Caudate nucleus (tissue), 63 donors: ENCODE measurements at places on chromosomes 12 and 14.

DNA sequence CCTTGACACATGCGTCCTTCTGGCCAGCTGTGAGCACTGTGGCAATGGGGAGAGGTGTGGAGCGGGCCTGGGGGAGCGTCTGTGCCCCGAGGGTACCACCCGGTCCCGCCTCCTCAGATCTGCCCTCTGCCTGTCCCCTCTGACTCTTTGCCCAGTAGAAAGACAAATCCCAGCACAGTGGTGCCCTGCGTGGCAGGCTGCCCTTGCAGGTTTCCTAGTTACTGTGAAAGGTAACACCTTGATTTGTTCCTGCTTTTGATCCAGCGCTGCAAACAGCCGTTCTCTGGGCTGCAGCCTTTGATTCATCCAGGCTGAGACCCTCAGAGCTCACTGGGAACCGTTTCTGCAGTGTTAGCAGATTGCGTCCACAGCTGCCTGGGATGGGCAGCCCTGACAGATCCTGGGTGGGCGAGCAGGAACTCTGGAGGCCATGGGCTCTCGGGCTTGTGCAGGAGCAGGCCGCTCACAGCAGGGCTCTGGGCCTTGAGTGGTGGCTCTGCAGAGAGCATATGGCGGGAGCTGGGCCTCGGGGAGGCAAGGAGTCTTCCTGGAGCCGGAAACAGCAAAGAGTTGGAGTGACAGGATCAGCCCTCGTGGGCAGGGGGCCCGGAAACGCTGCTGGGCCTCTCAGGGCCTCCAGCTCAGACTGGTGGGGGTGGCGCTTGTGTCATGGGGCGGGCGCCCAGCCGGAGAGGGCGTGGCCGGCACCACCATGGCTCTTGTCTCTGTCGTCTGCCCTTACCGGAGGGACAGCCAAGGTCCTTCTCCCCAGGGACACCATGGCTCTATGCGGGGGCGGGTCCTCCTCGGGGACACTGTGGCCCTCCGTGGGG is 16.6 kb downstream of the FBRSL1 start:
- peak; percentile 31 for DNase-seq

DNA sequence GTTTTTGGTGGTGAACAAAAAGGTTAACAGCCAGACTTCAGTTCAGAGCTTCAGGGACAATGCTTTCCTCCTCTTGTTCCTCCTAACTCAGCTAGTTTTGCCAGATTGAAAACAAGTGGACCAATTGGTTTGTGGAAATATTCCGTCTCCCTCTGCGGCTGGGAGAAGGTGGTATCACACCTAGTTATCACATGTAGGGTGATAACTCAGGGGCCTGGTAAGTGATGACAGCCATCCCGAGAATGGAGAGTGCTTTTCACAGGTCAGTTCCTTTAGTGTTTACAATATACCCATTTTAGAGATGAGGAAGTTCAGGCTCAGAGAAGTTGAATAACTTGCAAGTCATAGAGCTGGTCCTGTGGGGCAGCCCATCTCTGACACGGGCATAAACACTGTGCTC is 60.7 kb upstream of the DICER1 start:
- no peak for DNase-seq

DNA sequence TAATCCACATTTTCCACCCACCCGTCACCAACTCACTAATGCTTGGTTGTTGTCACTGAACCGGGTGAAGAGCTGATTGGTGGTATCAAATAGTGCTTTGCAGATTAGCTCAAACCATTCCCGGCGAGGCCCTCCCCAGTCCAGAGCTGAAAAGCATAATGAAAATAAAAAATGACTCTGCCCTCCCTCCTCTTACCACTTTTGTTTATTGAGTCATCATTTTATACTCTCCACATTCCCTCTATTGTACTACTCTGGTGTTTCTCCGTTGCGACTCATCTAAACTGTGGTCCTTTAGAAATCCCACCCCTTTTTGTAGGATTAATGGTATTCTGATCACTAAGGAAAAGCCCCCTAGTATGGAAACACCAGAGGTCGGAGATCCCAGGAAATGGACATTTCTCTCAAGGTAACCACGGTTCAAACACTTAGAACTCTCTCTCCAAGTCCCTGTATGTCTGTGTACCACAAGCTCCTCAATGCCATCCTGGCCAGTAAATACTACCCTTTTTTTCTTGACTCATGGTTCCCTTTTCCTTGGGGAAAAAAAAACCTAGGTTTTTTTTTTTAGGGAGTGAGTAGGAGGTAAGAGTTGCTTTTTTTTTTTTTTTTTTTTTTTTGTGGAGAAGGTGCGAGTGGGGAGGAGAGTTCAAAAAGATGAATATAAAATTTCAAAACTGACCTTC is 42.0 kb downstream of the AREL1 start:
- DNase-seq = no peak

DNA sequence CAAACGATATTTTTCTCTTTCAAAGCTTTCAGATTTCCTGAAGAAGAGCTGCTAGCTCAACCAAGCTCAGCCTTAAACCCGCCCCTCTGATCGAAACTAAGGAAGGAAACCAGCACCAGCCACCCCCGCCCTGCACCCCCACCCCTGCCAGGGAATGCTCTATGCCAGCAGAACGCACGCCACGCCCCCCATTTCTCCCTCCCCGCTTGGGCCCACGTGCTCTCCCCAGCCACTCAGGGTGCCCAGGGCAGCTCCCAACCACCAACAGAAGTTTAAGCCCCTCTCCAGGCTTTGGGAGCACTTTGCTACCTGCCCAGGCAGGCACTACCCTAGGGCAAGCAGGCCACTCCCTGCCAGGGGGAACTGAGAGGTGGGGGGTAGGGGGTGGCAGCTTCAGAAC is 18.8 kb upstream of the KRT78 start:
- DNase-seq = peak; percentile 71

GRCh38 chr14:55749946-55750345 is 169.9 kb downstream of the KTN1 start:
- DNase-seq = no peak
